ENCODE measurements at places on chromosomes 6 and 20.

DNA sequence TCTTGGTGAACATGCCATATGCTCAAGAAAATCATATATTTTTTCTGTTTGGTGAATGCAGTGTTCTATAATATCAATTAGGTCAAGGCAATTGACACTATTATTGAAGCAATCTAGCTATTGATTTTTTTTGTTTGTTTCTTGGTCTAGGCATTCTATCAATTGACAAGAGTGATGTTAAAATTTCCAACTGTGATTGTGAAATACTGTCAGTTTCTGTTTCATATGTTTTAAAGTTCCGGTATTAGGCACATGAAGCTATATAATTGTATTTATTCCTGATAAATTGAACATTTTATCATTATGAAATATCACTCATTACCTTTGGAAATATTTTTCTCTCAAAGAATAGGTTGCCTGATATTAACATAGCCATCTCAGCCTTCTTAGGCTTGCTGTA lies 653.4 kb downstream of the HDGFL1 start:
- DNase-seq: no peak

- no peak for DNase-seq
These were observed 117.5 kb upstream of the PCSK2 start for GRCh38 chr20:17109307-17109706.

GRCh38 chr6:148972481-148972880 lies 225.7 kb downstream of the UST start:
- no peak for DNase-seq

DNA sequence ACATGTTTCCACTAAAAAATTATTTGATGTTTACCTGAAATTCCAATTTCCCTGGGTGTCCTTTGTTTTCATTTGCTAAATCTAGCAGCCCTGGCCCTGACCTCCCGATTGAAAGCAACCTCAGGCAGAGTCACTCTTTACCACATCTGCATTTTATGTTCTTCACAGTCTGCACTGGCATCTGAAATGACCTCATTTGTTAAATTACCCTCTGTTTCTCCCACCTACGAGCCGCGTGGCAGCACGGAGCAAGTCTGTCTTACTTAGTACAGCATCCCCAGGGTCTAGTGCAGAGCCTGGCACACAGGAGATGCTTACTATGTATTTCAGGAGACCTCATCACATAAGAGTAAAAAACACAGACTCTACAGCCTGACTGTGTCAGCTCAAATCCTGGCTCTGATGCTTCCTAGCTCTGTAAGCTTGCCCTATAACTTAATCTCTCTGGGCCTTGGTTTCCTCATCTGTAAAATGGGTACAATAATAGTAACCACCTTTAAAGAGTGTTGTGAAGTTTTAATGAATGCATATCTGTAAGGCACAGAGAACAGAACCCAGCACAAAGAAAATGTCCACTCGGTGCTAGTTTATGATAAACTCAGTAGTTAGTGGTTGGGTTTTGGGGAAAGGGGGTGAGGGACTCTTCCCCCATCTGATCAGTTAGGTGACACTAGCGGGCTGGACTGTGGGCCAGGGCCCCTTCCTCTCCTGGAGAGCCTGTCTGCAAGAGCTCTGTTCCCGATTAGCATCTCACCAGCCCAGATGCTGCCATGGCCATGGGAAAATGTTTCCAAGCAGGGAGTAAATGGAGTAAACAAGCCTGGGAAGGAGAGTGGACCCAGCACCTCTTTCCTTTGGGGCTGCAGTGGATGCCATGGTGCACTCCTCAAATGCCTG lies 88.2 kb downstream of the PREX1 start:
- no peak for DNase-seq

GRCh38 chr20:15889061-15889460 lies 684.2 kb downstream of the KIF16B start:
- no peak for DNase-seq

Measured in stimulated activated CD8-positive, alpha-beta memory T cell treated with anti-CD3 and anti-CD28 coated beads, Interleukin-15, amount 100 ng/mL, for 24 hours (primary cell).